ENCODE measurements at places on chromosomes 12 and 14.
A peak's percentile ranks its signal among the peaks of the same experiment; 100 is the strongest.

DNA sequence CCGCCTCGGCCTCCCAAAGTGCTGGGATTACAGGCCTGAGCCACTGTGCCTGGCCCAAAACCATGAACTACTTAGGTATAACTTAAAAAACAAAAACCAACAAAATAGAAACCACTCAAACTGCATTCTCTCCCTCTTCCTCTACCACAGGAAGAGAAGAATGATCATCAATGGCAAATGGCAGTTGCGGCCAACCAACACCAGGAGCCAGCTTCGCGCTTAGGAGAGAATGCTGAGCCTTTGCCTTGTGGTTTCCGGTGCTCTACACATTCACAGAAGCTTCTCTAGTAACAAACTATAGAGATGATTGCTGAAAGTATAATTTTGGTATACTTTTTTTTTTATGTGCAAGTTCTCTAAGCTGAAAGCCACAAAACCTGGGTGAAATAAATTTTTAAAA, 17.1 kb downstream of the CATSPERB start:
- DNase-seq = peak; percentile 2

- DNase-seq = no peak
Measured at GRCh38 chr12:88918161-88918560, 337.9 kb upstream of the KITLG start.

GRCh38 chr12:61538951-61539350, 721.3 kb upstream of the USP15 start:
- peak; percentile 43 for DNase-seq

DNA sequence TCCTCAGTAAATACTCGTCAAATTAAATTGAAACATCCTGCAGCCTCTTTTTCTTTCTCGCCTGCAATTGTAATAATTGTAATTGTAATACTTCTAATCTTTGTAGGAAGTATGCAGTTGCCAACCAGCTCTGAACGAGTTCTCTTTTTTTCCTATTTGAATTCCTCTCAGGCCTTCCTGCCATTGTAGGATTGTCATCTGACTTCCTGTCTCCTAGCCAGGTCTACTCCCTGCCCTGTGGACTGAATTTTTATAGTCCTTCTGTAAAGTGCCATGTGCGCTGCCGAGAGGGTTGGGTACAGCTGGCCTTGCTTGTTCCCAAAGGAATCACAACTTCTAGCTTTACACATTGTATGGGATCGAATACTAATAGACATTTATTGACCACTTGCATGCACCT, 183.3 kb downstream of the SSPN start:
- DNase-seq = no peak

DNA sequence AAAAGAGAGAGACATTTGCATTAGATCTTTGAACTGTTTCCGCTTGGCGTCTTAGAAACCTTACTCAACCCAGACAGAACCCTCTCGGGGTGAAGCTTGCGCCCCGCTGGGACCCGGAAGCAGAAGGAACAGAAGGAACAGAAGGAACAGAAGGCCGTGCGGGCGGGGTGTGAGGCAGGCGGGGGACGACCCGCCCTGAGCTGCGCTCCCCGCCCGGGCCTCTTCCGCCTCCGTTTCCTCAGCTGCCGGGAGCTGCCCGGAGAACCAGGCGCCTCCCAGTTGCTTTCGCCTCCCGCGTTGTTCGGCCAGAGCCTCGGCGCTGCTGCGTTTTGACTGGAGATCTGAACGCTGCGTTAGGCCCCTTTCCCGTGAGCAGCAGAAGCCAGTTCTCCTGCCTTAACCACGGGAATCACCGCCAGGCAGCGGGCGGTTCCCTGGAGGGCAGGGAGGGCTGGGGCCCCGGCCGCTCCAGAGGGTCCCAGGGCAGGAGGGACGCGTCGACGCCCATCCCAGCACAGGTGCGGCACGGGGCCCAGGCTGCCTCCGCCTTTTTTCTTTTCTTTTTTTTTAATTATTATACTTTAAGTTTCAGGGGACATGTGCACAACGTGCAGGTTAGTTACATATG, 19.3 kb upstream of the MMP17 start:
- DNase-seq = peak; percentile 87

- DNase-seq = no peak
Measured at GRCh38 chr14:102481791-102482238, 27.8 kb downstream of the ANKRD9 start.

DNA sequence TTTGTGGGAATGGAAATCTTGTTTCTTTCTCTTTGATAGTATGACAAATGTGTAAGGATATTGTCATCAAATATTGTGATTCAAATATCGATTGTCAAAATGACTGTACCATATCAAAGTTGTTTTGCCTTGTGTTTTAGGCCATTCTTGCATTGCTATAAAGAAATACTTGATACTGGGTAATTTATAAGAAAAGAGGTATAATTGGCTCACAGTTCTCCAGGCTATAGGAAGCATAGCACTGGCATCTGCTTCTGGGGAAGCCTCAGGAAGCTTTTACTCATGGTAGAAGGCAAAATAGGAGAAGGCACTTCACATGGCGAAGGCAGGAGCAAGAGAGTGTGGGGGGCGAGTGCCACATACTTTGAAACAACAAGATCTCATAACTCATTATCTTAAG, 7.8 kb downstream of the TRMT5 start:
- DNase-seq = no peak

DNA sequence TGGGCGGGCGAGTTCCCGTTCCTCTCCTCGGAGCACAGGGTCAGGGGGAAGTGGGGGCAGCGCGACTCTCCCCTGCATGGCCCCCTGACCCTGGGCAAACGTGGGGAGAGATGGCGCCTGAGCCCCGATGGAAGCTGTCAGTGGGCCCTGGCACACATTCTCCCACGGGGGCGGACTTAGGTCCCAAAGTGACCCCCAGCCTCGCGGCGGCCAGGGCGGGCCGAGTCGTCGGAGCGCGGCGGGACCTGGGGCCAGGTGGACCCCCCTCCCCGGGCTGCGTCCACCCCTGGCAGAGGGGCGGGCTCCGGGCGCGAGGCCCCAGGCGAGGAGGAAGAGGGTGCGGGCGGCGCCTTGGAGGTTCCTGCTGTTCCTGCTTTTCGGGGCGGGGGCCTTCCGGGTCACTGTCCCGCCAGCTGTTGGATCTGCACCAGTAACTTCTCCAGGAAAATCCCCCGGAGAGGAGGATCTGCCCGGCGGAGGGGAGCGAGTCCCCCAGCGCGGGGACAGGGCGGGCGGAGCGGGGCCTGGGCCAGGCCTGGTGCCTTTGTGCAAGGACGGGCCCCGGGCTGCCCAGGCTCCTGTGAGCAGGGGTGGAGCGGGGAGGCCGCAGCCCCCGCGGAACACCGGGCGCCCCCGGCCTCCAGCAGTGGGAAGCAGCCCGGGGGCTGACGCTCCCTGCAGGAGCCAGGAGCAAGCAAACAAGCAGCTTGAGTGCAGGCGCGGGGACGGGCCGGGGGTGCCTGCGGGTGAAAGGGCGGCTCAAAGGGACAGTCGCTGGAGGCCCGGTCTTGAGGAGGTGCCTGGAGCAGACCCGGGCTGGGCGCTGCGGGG, 15.3 kb downstream of the TNFAIP2 start:
- DNase-seq = no peak

DNA sequence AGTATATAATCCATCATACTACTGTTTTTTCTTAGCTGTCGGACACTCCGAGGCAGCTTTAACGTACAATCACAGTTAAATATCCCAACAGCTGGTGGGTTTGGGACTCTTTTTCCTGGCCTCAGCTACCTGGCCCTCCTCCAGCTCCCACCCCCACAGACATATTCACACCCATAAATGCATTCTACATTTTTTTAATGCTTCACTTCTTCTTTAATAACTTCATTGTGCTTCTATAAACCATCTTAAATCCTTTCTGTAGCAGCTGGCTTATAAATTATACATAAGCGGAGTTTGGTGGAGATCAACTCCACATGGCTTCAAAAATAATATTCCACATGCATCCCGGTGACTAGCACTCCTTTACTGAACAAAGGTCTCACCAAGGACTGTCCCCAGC, 33.3 kb downstream of the TDG start:
- DNase-seq = no peak

DNA sequence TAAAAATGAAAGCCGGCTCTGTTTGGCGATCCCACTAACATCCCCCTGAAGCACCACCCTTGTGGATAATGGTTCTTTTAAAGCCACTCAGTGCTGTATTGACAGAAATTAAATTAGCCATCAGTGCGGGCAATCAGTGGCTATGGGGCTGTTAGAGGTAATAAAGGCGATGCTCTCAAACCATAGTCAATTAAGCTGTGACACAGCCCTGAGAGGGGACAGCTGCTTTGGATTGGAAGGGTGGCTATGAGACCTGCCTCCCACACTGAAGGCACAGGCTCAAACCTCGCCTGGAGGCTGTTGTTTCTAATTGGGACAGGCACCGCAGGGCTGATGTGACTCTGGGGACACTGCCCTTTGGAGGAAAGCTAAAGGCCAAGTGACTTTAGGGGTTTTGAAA, 562.2 kb downstream of the VRK1 start:
- DNase-seq = no peak

- peak; percentile 93 for DNase-seq
Measured at GRCh38 chr14:77032844-77033621, 4.5 kb upstream of the IRF2BPL start.

DNA sequence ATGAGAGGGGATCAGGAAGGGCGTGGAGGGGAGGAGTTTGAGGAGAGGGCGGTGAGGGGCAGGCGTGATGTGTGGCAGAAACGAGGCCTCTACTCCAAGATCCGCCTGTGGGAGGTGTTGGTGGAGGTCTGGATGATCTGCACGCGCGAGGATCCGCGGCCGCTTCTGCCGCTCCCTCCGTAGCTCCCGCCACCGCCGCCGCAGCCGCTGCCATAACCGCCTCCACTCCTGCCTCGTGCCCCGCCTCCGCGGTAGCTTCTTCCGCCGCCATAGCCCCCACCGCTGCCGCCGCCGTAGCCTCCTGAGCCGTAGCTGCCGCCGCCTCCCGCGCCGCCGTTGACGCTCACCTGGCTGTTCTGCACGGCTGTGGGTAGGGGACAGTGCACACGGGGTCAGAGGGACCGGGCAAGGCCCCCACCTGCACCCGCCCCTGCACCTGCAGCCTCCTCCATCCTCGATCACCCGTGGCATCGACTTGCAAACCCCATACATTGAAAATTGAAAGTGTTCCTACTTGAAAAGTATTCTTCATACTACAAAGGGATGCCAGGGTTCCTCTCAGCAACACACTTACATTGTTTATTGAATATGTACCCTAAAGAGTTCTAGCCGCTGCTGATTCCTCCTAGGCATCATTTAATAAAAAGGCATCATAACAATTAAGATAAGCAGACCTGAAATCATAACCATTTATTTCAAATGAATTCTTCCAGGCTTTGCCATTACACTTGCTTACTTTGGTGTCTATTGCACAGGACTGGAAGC, 11.1 kb upstream of the KRT1 start:
- no peak for DNase-seq

DNA sequence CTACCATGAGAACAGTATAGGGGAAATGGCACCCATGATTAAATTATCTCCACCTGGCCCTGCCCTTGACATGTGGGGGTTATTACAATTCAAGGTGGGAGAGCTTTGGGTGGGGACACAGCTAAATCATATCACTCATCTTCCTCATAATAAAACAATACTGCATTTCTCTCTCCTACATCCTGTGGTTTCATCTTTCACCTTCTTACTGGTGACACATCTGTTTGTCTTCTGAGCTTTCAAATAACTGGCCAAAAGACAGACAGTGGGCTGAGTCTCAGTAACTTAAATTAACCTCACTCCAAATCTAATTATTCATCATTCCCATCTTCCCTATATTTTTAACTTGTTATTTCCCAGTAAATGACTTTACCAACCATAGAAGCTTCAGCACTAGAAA, 729.7 kb upstream of the USP15 start:
- no peak for DNase-seq

GRCh38 chr12:92434607-92435025, 268.2 kb upstream of the PLEKHG7 start:
- DNase-seq = peak; percentile 40

DNA sequence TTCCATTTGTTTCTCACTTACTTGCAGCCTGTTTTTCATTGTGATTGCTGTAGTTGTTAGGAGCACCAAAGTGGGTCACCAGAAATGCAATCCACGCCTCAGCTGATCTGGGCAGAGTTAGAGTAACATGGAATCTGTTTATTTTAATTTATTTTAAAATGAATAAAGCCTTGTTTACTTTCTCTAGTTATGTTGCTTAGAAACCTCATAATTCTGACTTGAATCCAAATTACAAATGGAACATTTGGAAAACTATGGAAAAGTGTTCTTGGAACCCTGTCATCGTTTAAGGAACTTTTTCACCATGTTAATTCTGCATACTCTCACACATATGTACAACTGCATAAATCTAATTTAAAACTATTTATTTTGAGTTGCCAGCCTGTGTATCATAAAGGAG, 92.2 kb upstream of the DAAM1 start:
- no peak for DNase-seq

GRCh38 chr12:107287436-107288413, 194.4 kb upstream of the CRY1 start:
- no peak for DNase-seq

- DNase-seq = peak; percentile 18
Measured at GRCh38 chr14:100827101-100828021, 1.4 kb downstream of the MEG3 start.

DNA sequence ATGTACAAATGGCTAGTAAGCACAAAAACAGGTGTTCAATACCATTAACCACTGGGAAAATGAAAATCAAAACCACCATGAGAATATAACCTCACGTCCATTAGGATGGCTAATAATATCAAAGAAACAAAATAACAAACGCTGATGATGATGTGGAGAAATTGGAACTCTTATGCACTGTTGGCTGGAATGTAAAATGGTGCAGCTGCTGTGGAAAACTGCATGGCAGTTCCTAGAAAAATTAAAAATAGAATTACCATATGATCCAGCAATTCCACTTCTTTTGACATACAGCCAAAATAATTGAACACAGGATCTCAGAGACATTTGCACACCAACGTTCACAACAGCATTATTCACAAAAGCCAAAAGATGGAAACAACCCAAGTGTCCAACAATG, 51.5 kb downstream of the TMPRSS12 start:
- DNase-seq = no peak

DNA sequence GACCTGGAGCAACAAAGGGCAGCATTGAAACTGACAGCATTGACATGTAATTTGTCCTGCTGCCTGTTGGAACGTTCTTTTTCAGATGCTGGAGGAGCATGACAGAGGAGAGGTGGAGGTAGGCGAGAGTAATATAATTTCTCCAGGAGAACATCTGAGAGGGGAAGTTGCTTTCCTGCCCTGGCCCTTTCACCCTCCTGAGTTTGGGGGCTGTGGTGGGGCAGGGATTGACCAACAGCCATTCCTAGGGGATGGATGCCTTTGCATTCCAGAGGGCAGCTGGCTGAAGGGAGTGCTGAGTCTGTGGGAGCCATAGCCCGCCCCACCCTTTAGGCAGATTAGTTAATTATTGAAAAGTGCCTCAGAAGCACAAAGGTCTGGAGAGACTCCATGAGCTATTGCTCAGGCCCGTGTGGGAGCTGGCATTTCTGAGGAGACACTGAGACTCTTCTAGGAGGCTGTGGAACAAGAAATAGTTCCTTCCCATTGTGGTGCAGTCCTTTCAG, 73.5 kb downstream of the ARF6 start:
- DNase-seq = no peak

- DNase-seq = no peak
Measured at GRCh38 chr12:82314406-82314892, 43.7 kb downstream of the CCDC59 start.

GRCh38 chr14:75277008-75277814, 1.4 kb upstream of the FOS start:
- peak; percentile 85 for DNase-seq

- DNase-seq = no peak
Measured at GRCh38 chr12:106750524-106750923, 24.0 kb upstream of the RIC8B start.

Measured in NB4 (cell line).